CD8-positive, alpha-beta memory T cell (primary cell): ENCODE measurements at places on chromosomes 3 and 15.

- DNase-seq = no peak
Observed at GRCh38 chr3:66206806-66207205, 14.0 kb upstream of the SLC25A26 start.

DNA sequence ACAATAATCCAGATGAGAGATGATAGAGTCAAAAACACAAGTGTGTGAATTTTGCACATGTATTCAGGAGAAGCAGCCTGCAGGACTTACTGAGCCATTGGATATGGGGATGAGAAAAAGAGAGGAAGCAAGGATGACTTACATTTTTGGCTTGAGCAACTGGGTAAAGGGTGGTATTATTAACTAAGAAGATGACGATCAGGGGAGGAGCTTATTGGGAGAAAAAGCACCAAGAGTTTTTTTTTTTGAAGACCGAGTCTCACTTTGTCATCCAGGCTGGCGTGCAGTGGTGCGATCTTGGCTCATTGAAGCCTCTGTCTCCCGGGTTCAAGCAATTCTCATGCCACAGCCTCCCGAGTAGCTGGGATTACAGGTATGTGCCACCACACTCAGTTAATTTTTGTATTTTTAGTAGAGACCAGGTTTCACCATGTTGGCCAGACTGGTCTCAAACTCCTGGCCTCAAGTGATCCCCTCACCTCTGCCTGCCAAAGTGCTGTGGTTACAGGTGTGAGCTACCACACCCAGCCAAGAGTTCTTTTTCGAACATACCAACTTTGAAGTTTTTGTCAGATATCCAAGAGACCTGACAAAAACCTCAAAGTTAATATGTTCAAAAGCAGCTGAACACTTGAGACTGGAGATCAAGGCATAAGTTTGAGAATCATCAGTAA is 14.8 kb upstream of the SH3BP5 start:
- peak; percentile 51 for DNase-seq

DNA sequence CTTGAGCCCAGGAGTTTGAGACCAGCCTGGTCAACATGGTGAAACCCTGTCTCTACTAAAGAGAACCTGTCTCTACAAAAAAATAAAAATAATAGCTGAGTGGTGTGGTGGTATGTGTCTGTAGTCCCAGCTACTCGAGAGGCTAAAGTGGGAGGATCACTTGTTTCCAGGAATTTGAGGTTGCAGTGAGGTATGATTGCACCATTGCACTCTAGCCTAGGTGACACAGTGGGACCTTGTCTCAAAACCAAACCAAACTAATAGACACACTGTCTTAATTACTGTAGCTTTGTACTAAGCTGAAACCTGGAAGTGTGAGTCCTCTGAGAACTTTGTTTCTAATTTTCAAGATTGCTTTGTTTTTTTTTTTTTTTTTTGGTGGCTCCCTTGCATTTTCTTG is 30.4 kb downstream of the MGA start:
- DNase-seq = no peak

DNA sequence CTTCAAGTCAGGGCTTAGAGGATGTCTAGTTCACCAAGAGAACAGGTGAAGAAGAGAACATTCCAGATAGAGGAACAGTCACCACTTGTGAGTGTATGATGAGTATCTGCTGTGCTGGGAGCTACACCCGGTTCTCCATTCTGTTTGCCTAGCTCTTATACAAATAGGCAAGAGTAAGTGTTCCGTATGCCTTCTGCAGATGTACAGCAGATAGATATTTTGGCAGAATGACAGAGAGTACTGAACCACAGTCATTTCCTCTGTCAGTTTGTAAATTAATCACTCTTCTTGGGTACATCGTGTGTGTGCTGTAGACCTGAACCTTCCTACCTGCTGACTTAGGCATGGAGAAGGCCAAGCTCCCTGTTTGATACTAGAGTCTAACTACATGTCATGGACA is 108.3 kb upstream of the CTDSPL start:
- no peak for DNase-seq

DNA sequence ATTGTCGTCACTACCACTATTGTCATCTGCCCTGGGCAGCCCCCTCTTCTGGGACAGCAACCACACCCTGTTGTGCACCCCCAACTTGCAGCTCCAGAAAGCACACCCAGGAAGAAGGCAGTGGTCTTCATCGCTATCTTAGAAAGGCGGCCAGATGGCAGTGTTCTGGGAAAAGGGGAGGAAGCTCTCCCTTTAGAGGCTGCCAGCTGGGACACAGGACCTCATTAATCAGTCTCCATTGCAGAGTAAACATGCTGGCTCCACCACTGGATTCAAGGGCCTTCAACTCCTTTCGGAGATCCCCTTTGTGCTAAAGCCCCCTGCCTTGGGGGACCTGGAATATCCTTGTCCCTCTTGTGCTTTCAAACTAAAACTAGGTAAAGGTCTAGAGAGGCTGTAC is 199.3 kb upstream of the LINGO1 start:
- no peak for DNase-seq

GRCh38 chr3:171900446-171900845 is 57.3 kb downstream of the TMEM212 start:
- no peak for DNase-seq

- no peak for DNase-seq
Observed at GRCh38 chr3:196654735-196655090, 15.2 kb downstream of the NRROS start.

GRCh38 chr3:32321095-32321790 is 70.4 kb upstream of the CMTM7 start:
- no peak for DNase-seq

DNA sequence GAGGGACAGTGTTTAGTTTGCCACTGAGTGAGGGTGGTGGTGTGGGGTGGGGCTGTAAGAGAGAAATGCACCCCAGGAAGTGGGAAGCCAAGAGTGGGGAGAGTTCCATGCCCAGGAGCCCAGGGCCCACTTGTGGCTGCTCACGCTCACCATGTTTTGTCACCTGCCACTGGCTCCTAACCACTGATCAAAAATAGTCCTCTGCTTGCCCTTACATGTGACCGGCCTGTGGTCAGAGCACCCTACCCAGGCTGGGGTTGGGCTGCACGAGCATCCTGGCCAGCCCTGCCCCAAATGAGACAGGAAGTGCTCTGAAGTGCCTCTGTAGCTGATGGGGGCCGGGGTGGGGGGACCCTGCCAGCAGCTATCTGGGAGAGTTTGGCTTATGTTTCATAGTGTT is 216.3 kb downstream of the RPLP1 start:
- DNase-seq = peak; percentile 20

GRCh38 chr3:111107662-111108035 is 36.0 kb downstream of the NECTIN3 start:
- DNase-seq = no peak

DNA sequence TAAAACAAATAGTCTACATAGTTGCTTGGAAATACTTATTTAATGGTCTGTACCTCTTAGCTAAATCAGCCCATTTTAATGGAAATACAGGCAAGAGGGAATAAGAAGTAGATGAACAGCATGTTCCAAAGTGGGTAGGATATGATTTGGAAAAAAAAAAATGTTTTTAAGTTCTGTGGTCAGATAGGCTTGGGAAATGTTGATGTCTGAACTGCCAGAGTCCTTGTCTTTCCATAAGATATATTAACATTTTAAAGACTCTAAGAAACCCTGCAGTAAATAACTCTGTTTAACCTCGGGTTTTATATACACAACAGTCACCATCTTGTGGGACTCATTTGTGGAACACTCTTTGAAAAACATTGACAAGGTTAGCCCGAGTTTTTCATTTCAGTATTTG is 40.0 kb upstream of the PTPN23 start:
- no peak for DNase-seq

- DNase-seq = no peak
Observed at GRCh38 chr15:61200626-61201025, 28.5 kb downstream of the RORA start.

DNA sequence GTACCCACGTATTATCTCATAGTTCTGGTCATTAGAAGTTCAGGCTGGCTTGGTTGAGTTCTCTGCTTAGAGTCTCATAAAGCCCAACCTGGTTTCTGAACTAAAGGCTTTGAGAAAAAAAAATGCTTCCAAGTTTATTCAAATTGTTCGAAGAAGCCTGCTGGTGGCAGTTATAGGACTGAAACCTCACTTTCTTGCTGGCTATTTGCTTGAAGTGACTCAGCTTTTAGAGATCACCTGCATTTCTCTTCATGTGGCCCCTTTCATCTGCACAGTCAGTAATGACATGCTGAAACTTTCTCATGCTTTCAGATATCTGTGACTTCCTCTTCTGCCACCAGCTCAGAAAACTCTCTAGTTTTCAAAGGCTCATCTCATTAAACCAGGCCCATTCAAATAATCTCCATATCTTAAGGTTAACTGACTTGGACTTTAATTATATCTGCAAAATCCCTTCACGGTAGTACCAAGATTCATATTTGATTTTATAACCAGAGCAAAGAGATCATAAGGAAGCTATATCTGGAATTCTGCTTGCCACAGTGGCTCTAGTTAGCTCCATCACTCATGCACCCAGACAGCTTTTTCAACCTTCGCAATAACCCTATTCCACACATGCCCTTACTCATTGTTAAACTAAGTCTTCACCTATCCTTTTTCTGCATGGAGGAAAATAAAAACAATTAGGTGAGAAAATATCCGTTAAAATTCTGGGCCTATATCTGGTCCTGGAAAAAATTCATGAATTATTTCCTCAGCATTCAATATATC is 433.8 kb upstream of the CBLB start:
- no peak for DNase-seq

- no peak for DNase-seq
Observed at GRCh38 chr3:135915206-135915605, 50.3 kb upstream of the PPP2R3A start.

DNA sequence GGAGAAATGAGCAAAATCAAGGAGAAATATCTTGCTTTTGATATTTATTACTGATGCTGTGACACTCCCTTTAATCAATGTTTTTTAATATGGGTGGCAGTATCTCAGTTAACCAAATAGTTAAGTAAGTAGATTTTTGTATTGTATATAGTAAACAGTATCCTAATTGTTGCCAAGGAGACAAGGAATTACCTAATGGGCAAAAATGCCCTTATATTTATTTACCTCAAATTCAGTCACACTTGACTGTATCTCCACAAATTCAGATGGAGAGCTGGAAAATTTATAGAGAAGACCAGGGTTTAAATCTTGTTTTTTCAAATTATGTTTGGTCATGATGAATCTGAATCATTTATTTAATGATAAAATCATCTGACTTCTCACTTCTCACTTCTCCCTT is 3.6 kb upstream of the CHD2 start:
- DNase-seq = no peak

- DNase-seq = no peak
Observed at GRCh38 chr3:99499235-99500158, 138.9 kb upstream of the COL8A1 start.

GRCh38 chr15:39021341-39021740 is 456.7 kb upstream of the RASGRP1 start:
- no peak for DNase-seq

- no peak for DNase-seq
Observed at GRCh38 chr15:35327789-35328188, 218.2 kb downstream of the DPH6 start.

DNA sequence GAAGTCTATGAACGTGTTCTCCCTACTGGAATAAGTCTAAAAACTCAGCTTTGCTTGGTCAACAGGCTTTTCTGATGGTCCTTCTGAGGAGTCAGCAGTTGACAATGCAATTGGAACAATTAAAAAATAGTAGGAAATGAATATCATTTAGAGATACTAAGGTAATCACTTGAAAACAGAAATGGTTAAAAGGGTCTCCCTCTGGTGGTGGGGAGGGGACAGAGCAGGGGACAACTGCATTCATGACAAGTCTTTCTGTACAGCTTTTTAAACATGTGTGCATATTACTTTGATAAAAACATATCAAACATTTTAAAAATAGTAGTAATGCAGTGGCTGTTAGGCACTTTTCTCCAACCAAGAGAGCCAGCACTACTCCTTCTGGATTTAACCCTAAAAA is 119.9 kb upstream of the FHIT start:
- DNase-seq = no peak

- no peak for DNase-seq
Observed at GRCh38 chr3:17207019-17207418, 322.3 kb downstream of the PLCL2 start.

DNA sequence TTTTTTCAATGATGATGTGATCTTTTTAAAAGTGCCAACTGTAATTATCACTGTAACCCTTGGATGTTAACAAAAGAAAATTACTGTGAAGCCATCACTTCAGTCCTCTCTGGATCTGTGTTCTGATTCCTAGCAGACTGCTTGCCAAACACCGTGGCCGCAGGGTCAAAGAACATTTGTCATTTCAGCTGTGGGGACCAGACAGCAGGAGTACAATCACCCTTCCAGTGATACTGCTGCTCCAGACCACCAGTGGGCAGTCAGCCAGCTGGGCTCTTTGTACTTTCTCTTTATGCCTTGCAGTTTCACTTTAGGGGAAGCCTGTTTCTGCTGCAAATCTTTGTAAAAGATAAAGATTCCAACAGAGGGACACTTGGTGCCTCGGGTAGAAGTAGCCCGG is 770.0 kb downstream of the GRM7 start:
- no peak for DNase-seq

GRCh38 chr3:14806641-14807263 is 12.0 kb upstream of the FGD5 start:
- DNase-seq = no peak

DNA sequence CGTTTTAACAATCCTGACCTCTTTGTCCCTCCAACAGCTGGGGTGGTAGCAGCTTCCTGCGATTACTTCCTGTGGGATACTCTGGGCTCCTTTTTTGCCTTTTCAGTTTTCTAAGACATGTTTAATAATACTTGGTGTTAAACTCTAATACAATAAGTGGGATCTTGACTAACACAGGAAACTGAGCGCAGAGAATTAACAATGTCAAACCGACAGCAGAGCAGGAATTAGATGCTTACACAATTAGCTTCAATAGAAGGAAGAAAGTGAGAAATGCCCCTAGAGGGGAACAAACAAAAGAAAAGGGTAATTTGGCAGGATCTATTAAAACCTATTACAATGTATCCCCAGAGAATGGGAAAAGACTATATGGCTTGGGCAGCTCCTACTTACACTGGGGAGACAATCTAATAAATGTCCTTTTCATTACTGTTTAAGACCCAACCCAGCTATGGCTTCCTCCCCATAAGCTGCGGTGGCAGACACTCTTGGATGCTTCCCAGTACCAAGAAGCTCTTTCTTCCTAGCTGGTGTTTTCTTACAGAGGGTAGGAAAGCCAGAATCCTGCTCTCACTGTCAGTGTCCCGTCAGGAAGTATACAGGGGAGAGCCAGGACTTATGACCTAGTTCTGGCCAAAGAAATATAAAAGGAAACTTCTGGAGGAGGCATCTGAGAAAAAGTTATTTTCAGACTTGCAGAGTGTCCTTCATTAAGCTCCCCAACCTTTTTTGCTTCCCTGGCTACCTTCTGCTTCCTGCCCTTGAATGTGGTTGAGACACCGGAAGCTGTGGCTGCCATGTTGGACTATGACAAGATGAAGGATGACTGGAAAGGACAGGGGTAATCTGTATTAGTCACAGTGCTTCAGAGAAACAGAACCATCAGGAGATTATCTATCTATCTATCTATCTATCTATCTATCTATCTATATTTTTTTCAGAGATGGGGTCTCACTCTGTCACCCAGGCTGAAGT is 194.1 kb upstream of the KBTBD8 start:
- no peak for DNase-seq

DNA sequence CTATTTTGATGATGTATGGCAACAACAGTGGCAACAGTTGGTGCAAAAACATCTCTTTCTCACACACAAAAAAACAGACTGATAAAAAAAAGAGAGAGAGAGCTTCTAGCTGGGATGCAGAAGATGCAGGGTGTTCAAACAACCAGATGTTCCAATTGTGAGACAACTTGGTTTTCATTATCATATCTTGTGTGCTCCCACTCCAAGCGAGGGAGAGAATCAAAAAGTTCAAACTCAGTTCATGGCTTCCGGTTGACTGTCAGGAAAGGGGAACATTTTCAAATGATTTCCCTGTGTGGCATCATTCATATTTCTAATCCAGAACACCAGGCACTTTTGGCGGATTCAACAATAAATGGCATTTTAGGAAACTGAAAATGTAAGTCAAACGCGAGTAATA is 72.1 kb downstream of the RSL24D1 start:
- DNase-seq = no peak
